Esophagus muscularis mucosa (tissue), 4 donors: ENCODE measurements at places on chromosomes 5 and 9. TPM values are rescaled to one million over a fixed set of nuclear protein-coding genes. Genes with fewer than 3 reads are reported as not detected.
A peak's percentile ranks its signal among the peaks of the same experiment; 100 is the strongest.

DNA sequence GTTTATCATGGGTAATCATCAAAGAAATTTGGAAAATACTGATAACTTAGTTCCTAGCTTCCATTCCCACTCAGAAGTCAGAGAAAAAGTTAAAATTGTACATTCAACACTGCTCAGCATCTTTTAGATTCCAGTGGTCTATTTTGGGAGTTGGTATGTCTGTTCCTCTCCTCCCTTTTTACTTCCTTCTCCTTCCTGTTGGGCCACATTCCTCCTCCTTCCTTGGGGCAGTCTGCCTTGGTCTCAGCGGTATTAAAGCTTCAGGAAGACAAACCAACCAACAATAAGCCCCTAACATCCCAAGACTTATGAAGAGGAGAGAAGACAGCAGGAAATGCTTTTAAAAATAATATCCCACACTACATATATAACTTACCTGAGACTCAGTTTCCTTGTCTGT is 49.9 kb upstream of the SSBP2 start:
- no peak overlapping the region for H3K4me3 ChIP-seq
- no peaks in the 10 kb centered on the region for H3K36me3 ChIP-seq
- H3K4me1 ChIP-seq = no peaks in the 10 kb centered on the region
- DNase-seq = no peak

Gene C5orf46
- not detected for total RNA-seq

Gene PCDHGA1
- total RNA-seq = 1.2 TPM

- no peaks in the 10 kb centered on the region for H3K36me3 ChIP-seq
- H3K27ac ChIP-seq = peak overlapping the region; percentile 90
- peak overlapping the region; percentile 67 for H3K4me3 ChIP-seq
- no peaks in the 10 kb centered on the region for H3K27me3 ChIP-seq
- H3K4me1 ChIP-seq = peaks cover 58% of the 10 kb centered on the region
Measured at GRCh38 chr9:16728137-16728508, 142.3 kb downstream of the BNC2 start.

Gene ZNF483
- 14.1 TPM for total RNA-seq

- no peak overlapping the region for H3K27ac ChIP-seq
- H3K4me1 ChIP-seq = peaks cover 10% of the 10 kb centered on the region
- no peak overlapping the region for H3K4me3 ChIP-seq
Measured at GRCh38 chr9:16213781-16214515, 656.5 kb downstream of the BNC2 start.

DNA sequence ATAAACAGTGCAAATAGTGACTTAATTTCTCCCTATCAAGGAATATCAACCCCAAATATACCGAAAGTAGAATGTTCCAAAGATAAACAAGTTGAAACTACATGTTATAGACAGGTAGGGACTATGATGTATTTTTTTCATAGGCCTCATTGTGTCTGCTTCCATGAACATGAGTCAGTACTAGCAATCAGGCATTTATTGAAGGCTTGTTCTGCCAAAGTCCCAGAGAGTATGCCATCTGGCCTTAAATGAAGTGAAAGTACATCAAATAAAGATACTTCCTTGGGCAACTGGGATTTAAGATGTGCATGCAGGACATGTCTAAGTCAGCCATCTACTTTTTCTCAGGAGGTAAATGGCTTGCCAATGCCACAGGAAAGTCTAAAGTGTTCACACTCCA is 6.5 kb downstream of the GHR start:
- DNase-seq = no peak
- no peaks in the 10 kb centered on the region for H3K27me3 ChIP-seq
- H3K4me3 ChIP-seq = no peak overlapping the region
- H3K36me3 ChIP-seq = no peaks in the 10 kb centered on the region
- H3K4me1 ChIP-seq = peaks cover 14% of the 10 kb centered on the region

DNA sequence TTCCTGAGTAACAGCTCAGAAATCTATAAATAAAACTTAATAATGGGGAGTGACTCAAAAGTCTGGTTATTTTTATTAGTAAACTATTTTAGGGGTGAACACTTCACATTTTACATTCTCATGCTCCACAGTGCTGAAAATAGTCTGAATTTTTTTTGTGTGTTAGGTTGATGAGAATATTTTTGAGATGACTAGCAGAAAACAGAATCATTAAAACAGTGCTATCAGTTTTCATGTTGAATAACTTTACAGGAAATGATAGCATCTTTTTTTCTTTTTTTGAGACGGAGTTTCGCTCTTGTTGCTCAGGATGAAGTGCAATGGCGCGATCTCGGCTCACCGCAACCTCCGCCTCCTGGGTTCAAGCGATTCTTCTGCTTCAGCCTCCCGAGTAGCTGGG is 60.3 kb downstream of the TMC1 start:
- H3K36me3 ChIP-seq = no peaks in the 10 kb centered on the region
- no peak overlapping the region for H3K27ac ChIP-seq
- no peak for DNase-seq

Gene ETF1
- total RNA-seq = 90.5 TPM

Gene CARD9
- 4.2 TPM for total RNA-seq

DNA sequence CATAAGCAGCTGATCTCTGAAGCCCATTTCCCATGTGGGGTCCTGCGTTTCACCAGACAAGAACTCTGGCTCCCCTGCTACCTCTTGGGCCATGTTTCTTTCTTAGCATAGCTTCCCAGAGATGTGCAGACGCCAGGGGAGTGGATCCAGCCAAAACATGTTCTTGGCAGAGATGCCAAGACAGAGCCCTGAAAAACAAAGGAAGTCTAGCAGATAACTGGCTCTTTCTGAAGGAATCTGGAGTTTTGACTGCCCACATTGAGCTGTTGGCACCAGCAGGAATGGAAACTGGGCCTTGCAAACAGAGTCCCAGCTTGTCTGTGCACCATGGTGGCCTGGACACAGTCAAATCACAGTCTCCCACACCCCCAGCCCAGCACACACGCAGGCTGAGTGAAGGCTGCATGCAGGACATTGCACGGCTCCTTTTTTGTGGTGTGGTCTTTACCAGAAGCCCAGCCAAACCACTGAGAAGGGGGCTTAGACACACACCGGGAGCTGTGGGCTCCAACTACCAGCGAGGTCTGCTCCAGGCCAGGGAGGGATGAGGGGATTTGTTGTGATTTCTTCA is 114.7 kb downstream of the SNX18 start:
- DNase-seq = no peak
- no peak overlapping the region for H3K4me3 ChIP-seq
- H3K27me3 ChIP-seq = no peaks in the 10 kb centered on the region
- H3K4me1 ChIP-seq = peaks cover 27% of the 10 kb centered on the region
- no peaks in the 10 kb centered on the region for H3K36me3 ChIP-seq

GRCh38 chr5:160237571-160238093 is 8.3 kb downstream of the FABP6 start:
- no peak for DNase-seq
- no peaks in the 10 kb centered on the region for H3K27me3 ChIP-seq
- no peak overlapping the region for H3K27ac ChIP-seq
- no peaks in the 10 kb centered on the region for H3K36me3 ChIP-seq

Gene SPINK7
- not detected for total RNA-seq

Gene HAPLN1
- total RNA-seq = 2.0 TPM
